ENCODE measurements at places on chromosomes 12 and 14. TPM values are rescaled to one million over a fixed set of nuclear protein-coding genes. Genes with fewer than 3 reads are reported as not detected.

Gene KLHDC2
- 63.8 TPM for polyA plus RNA-seq

Gene CYP46A1
- polyA plus RNA-seq: under 0.01 TPM

Gene DBX2
- not detected for polyA plus RNA-seq

Gene MUCL1
- 0.36 TPM for polyA plus RNA-seq

Gene PACS2
- 21.3 TPM for polyA plus RNA-seq

Gene TUNAR
- 0.12 TPM for polyA plus RNA-seq

Gene ABCD2
- not detected for polyA plus RNA-seq

Gene LRP1-AS
- polyA plus RNA-seq: not detected

Gene OR11G2
- polyA plus RNA-seq: not detected

Gene PLEKHA5
- 13.8 TPM for polyA plus RNA-seq

Gene ASCL1
- not detected for polyA plus RNA-seq

Gene PDZRN4
- polyA plus RNA-seq: 0.23 TPM

Gene CHFR
- 18.0 TPM for polyA plus RNA-seq

Gene PMEL
- 1.2 TPM for polyA plus RNA-seq

Gene ACVRL1
- polyA plus RNA-seq: 12.5 TPM

Gene SLC35F4
- polyA plus RNA-seq: not detected

Gene KRT81
- not detected for polyA plus RNA-seq

Gene RPL6
- polyA plus RNA-seq: 1,795 TPM

Gene GDF3
- polyA plus RNA-seq: not detected

Gene EML1
- 3.9 TPM for polyA plus RNA-seq

Gene SRGAP1
- polyA plus RNA-seq: 4.7 TPM
